Glutamatergic neuron (in vitro differentiated cells): ENCODE measurements at places on chromosomes 2 and 18.

GRCh38 chr2:223712642-223713041 lies 110.5 kb upstream of the SCG2 start:
- no peak for DNase-seq
- H3K27ac ChIP-seq: no peak overlapping the region
- peaks cover 7% of the 10 kb centered on the region for H3K36me3 ChIP-seq
- no peaks in the 10 kb centered on the region for H3K27me3 ChIP-seq
- no peak overlapping the region for H3K4me3 ChIP-seq
- H3K4me1 ChIP-seq: peaks cover 2% of the 10 kb centered on the region

- H3K4me3 ChIP-seq: peak overlapping the region; percentile 70
- peak; percentile 82 for DNase-seq
- peaks cover 49% of the 10 kb centered on the region for H3K4me1 ChIP-seq
- H3K36me3 ChIP-seq: no peaks in the 10 kb centered on the region
- peak overlapping the region; percentile 99 for H3K27ac ChIP-seq
These were observed 2.4 kb upstream of the MSGN1 start for GRCh38 chr2:17813742-17814473.

DNA sequence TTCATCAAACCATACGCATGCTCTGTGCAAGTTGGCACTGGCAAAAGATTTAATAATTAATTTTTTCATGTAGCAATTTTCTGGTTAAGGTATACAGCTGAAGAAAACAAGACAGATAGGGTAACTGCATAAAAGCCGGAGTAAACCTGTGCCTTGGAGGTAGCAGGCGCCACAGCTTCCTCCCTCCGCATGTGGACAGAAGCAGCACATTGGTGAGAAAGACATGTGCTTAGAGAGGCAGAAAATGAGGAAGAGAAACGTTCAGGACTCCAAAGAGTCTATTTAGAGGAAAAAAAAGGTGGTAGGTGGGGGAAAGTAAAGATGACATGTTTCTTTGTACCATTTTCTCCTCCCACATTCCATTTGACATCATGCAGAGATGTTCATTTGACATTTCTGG lies 9.3 kb downstream of the ST6GAL2 start:
- H3K36me3 ChIP-seq: no peaks in the 10 kb centered on the region
- no peak for DNase-seq
- H3K4me3 ChIP-seq: no peak overlapping the region
- H3K27me3 ChIP-seq: no peaks in the 10 kb centered on the region
- H3K27ac ChIP-seq: no peak overlapping the region
- H3K4me1 ChIP-seq: peaks cover under 1% of the 10 kb centered on the region

DNA sequence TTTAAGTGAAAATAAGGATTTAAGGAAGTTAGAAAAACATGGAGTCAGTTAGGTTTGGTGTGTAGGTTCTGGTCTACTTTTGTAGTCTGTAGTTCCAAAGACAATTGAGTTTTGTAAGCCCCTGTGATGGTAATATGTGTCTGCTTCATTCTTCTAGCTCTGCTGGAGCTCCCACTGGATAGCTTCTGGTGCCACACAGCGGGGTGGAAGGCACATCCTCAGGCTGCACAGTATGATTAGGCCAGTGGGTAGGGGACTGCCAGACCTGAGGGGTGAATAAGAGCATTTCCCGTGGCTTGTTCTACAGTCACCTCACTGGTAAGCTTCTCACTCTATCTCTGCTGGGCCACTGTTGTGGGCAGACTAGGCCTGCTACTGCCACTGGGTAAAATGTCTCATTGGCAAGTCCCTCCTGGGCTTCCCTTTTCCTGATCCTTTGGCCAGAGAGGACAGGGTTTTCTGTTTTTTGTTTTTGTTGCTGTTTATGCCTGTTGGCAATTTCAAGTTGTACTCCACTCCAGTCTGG lies 44.5 kb downstream of the TMEM131 start:
- H3K36me3 ChIP-seq: peaks cover 4% of the 10 kb centered on the region
- no peaks in the 10 kb centered on the region for H3K27me3 ChIP-seq
- DNase-seq: no peak
- H3K4me1 ChIP-seq: peaks cover 2% of the 10 kb centered on the region

DNA sequence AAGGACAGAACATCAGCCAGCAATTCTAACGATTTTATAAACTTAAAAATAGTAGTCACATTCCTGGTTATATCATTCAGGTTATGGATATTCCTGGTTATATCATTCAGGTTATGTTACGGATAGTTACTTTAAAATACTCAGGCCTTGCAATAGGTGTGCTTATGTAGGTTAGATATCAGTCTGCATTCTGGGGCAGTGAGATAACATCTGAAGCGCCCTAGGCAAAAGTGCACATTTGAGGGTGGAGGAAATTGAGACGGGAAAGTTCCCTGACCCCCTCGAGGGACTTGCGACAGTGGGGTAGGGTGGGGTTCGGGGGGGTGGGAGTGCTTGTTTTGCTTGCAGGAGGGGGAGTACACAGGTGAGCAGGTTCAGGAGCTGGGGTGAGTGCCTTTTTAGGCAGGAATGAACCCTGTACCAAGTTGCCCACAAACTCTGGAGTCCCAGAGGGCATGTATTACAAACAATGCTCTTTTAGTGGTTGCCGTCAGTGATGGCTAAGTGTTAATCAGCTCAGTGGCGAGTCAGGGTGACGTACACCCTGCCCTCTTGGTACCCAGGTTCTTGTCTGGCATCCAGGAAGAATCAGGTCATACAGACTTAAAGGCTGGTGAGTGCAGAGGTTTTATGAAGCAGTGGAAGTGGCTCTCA lies 31.8 kb downstream of the CREG2 start:
- DNase-seq: no peak
- H3K27me3 ChIP-seq: no peaks in the 10 kb centered on the region
- no peak overlapping the region for H3K4me3 ChIP-seq
- H3K4me1 ChIP-seq: no peaks in the 10 kb centered on the region
- no peak overlapping the region for H3K27ac ChIP-seq
